Osteocyte (in vitro differentiated cells): ENCODE measurements at places on chromosomes 11 and 22.

DNA sequence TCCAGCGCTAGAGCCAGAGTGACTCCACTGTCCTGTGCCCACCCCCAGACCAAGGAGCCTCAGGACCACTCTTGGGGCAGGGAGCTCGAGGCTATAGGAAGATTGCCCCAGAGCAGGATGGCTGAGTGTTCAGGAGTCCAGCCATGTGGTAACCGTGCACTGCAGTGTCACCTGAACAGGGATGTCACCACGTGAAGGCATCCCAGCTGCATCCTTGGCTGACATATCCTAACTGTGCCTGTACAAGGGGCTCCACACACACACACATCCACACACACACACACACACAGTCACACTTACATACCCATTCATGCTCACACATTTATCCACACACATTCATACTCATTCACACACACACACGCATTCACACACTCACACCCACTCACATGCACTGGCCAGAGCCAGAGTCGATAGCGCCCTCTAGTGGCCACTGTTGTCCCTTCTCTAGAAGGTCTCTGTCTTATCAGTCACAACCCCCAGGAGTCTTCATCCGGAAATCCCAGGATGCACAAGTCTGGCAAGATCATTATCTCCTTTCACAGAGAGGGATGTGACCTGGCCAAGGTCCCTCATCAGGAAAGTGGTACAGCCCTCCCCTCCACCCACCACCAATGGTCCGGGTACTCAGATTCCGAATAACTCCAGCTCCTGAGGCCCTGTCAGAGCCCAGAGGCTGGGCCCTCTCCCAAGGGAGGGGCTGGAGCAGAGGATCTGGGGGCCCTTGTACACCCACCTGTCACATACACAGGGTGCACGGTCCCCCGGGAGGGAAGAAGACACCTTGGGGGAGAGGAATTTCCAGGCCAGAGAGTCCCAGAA is 55.1 kb downstream of the IGLL5 start:
- no peaks in the 10 kb centered on the region for H3K4me1 ChIP-seq
- H3K27ac ChIP-seq = no peak overlapping the region
- H3K4me3 ChIP-seq = no peak overlapping the region
- no peaks in the 10 kb centered on the region for H3K36me3 ChIP-seq

DNA sequence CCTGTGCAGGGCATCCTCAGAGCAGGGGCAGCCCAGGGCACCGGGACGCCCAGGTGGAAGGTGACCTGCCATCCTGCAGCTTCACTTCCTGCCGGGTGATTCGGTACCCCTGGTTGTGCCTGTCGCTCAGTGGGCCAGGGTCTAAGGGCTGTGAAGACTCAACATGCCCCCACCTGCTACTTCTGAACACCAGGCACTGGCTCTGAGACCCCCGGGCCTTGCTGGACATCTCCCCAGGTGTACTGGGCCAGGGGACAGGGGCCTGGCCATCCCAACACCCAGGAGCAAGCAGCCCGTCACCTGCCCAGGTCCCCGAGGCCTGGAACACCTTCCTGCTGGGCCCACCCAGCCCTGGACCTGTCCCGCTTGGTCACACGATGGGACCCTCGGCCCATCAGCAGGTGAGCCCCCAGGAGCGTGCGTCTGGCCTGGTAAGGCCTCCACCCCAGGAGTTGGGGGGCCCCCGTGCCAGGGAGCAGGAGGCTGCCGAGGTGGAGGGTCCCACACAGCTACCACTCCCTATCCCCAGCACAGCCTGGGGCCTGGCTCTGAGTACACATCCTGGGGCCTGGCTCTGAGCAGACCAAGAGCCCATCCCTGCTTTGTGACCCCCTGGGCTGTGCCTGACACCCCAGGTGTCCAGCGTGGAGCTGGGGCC is 3.9 kb upstream of the MUC5B start:
- H3K4me3 ChIP-seq = no peak overlapping the region
- no peak for DNase-seq
- H3K27me3 ChIP-seq = peaks cover 33% of the 10 kb centered on the region
- H3K36me3 ChIP-seq = no peaks in the 10 kb centered on the region
- no peaks in the 10 kb centered on the region for H3K4me1 ChIP-seq

DNA sequence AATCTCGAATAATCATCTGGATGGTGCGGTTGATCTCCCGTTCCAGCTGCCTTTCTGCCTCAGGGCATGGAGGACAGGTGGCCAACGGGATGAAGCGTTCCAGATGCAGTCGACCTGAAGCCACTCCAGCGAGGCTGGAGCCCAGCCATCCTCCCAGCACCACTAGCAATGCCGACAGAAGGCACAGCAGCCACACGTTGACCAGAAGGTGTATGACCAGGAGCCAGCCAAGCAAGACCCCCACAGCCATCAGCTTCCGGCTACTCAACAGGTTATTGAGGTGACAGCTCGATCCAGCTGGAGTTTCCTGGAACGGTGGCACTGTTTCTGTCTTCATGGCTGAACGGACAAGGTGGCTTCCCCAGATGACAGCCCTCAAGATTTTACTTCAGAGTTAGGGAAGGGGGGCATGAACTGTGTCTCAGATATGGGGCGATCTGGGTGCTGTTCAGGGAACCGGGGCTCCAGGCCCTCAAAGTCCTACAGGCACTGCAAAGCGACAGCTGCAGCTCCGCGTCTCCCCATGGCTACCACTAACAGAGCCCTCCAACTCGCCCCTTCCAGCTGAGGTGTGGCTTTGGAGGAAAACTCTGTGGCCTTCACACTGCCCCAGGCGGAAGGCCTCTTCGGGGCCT is 559 bp downstream of the SNX19 start:
- peaks cover 18% of the 10 kb centered on the region for H3K36me3 ChIP-seq
- H3K27ac ChIP-seq = peak overlapping the region; percentile 64
- H3K4me1 ChIP-seq = peaks cover 20% of the 10 kb centered on the region
- H3K27me3 ChIP-seq = peaks cover 17% of the 10 kb centered on the region
- DNase-seq = no peak
- H3K4me3 ChIP-seq = peak overlapping the region; percentile 79

- no peak overlapping the region for H3K27ac ChIP-seq
- H3K4me3 ChIP-seq = no peak overlapping the region
- no peaks in the 10 kb centered on the region for H3K27me3 ChIP-seq
- no peak for DNase-seq
- peaks cover 58% of the 10 kb centered on the region for H3K36me3 ChIP-seq
These were observed 8.3 kb upstream of the ATF4 start for GRCh38 chr22:39512026-39512425.

GRCh38 chr11:116580799-116581198 is 192.0 kb downstream of the BUD13 start:
- no peak for DNase-seq
- H3K27ac ChIP-seq = no peak overlapping the region
- peaks cover 60% of the 10 kb centered on the region for H3K27me3 ChIP-seq
- H3K4me3 ChIP-seq = no peak overlapping the region
- no peaks in the 10 kb centered on the region for H3K4me1 ChIP-seq

GRCh38 chr11:83069441-83070043 is 2.2 kb downstream of the RAB30 start:
- H3K27ac ChIP-seq = no peak overlapping the region
- no peaks in the 10 kb centered on the region for H3K27me3 ChIP-seq

GRCh38 chr11:3838504-3838903 is 2.3 kb downstream of the RHOG start:
- no peaks in the 10 kb centered on the region for H3K36me3 ChIP-seq
- no peaks in the 10 kb centered on the region for H3K27me3 ChIP-seq
- H3K4me3 ChIP-seq = no peak overlapping the region
- peaks cover 44% of the 10 kb centered on the region for H3K4me1 ChIP-seq

DNA sequence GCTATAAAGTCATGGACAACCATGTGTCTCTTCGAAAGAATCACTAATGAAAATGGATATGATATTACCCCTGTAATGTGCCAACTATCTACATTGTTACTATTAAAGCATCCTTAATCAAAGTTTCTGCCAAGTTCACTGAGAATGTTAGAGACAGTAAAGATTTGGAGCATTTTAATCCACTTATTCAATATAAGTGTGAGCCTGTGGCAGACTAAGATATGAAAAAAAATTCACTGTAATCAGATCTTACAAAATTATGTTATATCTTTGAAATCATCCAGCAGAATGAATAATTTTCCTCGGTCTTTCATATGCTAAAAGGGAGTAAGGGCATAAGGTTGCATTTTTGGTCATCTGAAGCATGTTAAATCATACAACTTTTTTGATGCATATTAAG is 49.9 kb downstream of the MAML2 start:
- peak overlapping the region; percentile 6 for H3K4me3 ChIP-seq
- peaks cover 10% of the 10 kb centered on the region for H3K36me3 ChIP-seq
- no peak for DNase-seq

DNA sequence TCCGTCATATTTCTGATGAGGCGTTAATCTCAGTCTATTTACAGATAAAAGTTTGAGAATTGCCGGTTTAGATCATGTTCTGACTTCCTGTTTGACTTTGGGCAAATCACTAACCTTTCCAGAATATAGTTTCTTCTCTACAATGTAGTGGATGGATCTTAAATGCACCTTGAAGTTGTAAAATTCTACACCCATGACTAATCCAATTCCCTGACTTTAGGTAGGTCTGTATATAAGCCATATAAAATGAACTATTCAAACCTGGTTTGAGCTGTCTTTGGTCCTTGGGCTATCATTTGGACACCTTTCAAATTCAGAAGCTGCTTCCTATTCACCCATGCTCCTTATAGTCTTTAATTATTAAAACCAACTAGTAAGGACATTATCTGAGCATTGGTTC is 52.2 kb upstream of the BLID start:
- DNase-seq = no peak
- H3K27me3 ChIP-seq = no peaks in the 10 kb centered on the region
- H3K27ac ChIP-seq = peak overlapping the region; percentile 67
- H3K4me1 ChIP-seq = peaks cover 72% of the 10 kb centered on the region
- no peak overlapping the region for H3K4me3 ChIP-seq

DNA sequence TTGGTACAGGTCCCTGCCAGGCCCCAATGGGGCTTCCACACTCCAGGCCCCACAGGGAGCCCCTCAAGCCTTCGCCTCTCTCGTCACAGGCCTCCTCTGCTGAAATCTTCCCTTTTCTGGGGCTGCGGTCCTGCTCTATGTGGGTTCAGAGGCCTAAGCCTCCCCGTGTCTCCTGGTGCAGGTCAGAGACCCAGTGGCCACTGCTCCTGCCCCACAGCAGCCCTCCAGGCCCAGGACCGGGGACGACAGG is 5.9 kb upstream of the IFITM3 start:
- peaks cover 51% of the 10 kb centered on the region for H3K4me1 ChIP-seq
- peak overlapping the region; percentile 86 for H3K27ac ChIP-seq
- H3K27me3 ChIP-seq = no peaks in the 10 kb centered on the region
- DNase-seq = no peak
- no peaks in the 10 kb centered on the region for H3K36me3 ChIP-seq
